Neural crest cell (in vitro differentiated cells): ENCODE measurements at places on chromosomes 4 and X. TPM values are rescaled to one million over a fixed set of nuclear protein-coding genes. Genes with fewer than 3 reads are reported as not detected.
A peak's percentile ranks its signal among the peaks of the same experiment; 100 is the strongest.

DNA sequence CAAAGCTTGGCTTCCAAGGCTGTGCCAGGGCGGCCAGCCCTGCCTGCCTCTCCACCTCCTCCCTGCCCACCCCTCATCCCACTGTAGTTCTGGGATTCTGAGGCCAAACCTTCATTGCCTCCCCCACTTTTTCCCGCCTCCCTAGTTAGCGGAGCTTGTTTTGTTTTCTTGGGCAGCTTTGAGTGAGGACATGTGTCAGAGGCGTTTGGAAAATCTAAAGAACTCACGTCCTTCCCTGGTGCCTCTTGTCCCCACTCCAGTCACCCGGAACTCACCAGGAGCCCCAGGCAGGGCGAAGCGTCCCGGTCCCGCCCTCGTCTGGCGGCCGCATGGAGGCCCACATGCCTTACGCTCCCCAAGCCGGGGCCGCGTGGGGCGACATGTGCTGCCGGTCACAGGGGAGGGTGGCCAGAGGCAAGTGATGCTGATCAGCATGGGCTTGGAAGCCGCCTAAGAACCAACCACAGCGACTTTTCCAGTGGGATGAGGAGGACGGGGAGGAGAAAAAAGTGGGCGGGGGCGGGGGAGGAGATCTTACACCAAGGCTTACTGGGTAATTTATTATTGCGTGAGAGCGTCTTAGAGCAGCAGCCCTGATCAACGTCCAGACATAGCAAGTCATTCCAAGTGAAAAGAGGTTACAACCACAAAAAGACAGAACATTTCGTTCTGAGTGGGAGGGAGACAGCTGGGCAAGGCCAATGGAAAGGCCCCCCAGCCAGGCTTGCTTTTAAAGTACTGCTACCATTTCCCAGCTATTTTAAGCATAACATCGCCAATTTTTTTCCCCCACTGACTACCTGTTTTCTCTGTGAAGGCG is 48.5 kb downstream of the PRPS1 start:
- no peak overlapping the region for H3K27ac ChIP-seq
- H3K4me1 ChIP-seq: peaks cover 4% of the 10 kb centered on the region
- H3K4me3 ChIP-seq: no peak overlapping the region
- DNase-seq: no peak

DNA sequence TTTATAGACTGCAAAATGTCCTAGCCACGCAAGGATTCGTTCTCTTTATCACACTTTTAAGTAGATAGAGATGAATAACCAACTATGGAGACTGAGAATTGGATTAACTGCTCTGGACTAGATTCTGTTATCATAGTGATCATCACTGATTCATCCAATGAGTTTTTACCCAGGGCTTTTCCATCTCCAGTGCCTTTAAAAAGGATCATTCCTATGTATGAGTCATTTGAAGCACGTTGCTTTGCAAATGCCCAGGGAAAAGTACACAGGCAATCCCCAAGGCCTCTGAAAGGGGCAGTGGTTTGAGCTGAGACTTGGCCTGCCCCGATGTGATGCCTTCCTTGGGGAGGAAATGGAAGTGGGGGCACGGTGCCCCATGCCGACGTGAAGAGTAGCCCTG is 122.7 kb upstream of the PSAPL1 start:
- H3K36me3 ChIP-seq: peaks cover 8% of the 10 kb centered on the region
- H3K27ac ChIP-seq: no peak overlapping the region
- no peak overlapping the region for H3K4me3 ChIP-seq
- peaks cover 7% of the 10 kb centered on the region for H3K27me3 ChIP-seq
- no peak for DNase-seq
- no peaks in the 10 kb centered on the region for H3K4me1 ChIP-seq

- peaks cover 2% of the 10 kb centered on the region for H3K27me3 ChIP-seq
- H3K27ac ChIP-seq: no peak overlapping the region
- no peak overlapping the region for H3K4me3 ChIP-seq
Measured at GRCh38 chr4:106647451-106647850, 278.9 kb upstream of the GIMD1 start.

GRCh38 chrX:132737743-132738142 is 220.7 kb downstream of the HS6ST2 start:
- no peak for DNase-seq
- no peaks in the 10 kb centered on the region for H3K36me3 ChIP-seq
- H3K27ac ChIP-seq: no peak overlapping the region
- H3K4me1 ChIP-seq: peaks cover 16% of the 10 kb centered on the region

The SPANXA2 gene
- not detected in 2 replicates for total RNA-seq

DNA sequence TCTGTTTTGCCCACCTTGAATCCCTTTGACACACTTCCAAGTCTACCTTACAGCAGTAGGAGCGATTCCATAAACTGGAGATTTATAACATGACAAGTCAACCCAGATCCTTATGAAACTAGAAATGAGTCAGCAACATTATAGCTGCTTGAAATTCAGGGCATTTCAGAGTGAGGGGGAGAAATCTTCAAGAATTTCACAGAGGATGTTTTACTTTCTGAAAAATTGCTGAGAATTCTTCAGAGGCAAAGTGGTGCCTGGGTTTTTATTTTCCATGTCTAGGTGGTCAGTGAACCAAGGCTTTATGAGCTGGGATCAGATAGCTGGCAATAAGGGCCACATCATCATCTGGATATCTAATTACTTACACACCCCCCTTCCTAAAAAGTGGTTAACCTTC is 119.8 kb downstream of the PPARGC1A start:
- DNase-seq: no peak
- H3K36me3 ChIP-seq: no peaks in the 10 kb centered on the region
- peaks cover under 1% of the 10 kb centered on the region for H3K4me1 ChIP-seq

The MID1 gene
- 47.1 and 48.1 TPM in 2 replicates for total RNA-seq

DNA sequence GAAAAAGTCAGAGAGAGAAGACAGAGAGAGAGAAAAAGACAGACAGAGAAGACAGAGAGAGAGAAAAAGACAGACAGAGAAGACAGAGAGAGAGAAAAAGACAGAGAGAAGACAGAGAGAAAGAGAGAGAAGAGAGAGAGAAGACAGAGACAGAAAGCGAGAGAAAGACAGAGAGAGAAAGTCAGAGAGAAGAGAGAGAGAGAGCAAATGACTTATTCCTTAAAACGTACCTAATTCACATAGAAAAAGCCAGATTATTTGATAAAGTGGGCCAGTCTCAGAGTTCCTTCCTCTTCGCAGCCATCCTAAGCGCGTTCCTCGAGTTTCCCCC is 7.4 kb upstream of the SHOX start:
- H3K4me1 ChIP-seq: peaks cover 12% of the 10 kb centered on the region
- peaks cover under 1% of the 10 kb centered on the region for H3K36me3 ChIP-seq
- no peak overlapping the region for H3K27ac ChIP-seq

GRCh38 chr4:7129871-7130620 is 62.2 kb upstream of the GRPEL1 start:
- peak overlapping the region; percentile 43 for H3K27ac ChIP-seq
- H3K4me3 ChIP-seq: no peak overlapping the region

GRCh38 chrX:41667631-41668030 is 21.1 kb upstream of the GPR34 start:
- no peak for DNase-seq
- H3K4me1 ChIP-seq: no peaks in the 10 kb centered on the region
- H3K4me3 ChIP-seq: no peak overlapping the region

The ODAPH gene
- not detected in 2 replicates for total RNA-seq

GRCh38 chrX:20059467-20060128 is 57.1 kb downstream of the MAP7D2 start:
- peaks cover 4% of the 10 kb centered on the region for H3K36me3 ChIP-seq
- no peaks in the 10 kb centered on the region for H3K27me3 ChIP-seq
- H3K4me1 ChIP-seq: no peaks in the 10 kb centered on the region
- H3K27ac ChIP-seq: no peak overlapping the region
- H3K4me3 ChIP-seq: no peak overlapping the region
- no peak for DNase-seq

GRCh38 chr4:145697332-145697731 is 17.4 kb downstream of the C4orf51 start:
- H3K36me3 ChIP-seq: peaks cover 6% of the 10 kb centered on the region
- H3K27me3 ChIP-seq: peaks cover 2% of the 10 kb centered on the region
- no peak for DNase-seq
- no peak overlapping the region for H3K27ac ChIP-seq
- no peak overlapping the region for H3K4me3 ChIP-seq

DNA sequence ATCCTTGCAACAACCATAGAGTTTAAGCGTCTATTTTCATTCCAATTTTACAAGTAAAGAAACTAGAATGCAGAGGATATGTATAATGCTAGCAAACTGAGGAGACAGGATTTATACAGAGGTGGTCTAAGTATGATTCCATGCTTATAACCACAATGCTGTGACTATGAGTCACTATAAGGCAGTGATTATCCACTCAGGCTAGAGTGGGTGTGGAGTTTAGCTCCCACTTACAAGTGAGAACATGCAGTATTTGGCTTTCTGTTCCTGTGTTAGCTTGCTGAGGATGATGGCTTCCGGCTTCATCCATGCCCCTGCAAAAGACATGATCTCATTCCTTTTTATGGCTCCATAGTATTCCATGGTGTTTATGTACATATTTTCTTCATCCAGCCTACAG is 41.6 kb upstream of the EDA2R start:
- H3K36me3 ChIP-seq: no peaks in the 10 kb centered on the region
- DNase-seq: no peak
- no peak overlapping the region for H3K4me3 ChIP-seq
- H3K27me3 ChIP-seq: peaks cover 3% of the 10 kb centered on the region

The OCIAD2 gene
- 29.7 and 33.4 TPM in 2 replicates for total RNA-seq

DNA sequence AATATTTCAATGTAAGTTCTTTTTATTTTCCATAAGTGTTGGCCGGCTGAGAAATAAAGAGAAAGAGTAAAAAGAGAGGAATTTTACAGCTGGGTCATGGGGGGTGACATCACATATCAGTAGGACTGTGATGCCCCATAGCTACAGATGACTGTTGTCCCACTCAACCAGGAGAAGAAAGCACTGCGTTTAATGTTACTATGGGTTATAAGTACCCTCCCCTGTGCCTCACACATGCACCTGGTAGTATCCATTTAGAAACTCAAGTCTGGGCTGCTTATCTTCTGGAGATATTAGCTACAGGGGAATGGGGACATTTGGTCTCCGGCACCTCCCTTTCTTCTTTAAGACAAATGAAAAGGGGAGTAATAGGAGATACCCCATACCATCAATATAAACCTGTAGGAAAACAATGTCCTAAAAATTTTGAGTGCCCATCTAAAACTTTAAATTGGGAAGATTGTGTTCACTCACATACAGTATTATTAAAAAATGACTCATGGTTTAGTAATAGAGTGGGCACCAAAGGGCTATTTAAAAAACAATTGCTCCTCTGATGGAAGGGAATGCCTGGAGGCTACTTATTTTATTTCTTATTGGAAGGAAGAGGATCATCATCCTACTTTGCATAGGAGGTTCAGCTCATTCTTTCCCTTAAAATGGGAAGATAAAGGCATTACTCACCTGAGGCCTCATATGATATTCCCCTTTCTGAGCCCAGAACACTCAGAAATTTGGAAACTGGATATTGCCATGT is 18.2 kb downstream of the UGT2B11 start:
- H3K27ac ChIP-seq: no peak overlapping the region
- no peak overlapping the region for H3K4me3 ChIP-seq
- no peaks in the 10 kb centered on the region for H3K27me3 ChIP-seq
- peaks cover 6% of the 10 kb centered on the region for H3K4me1 ChIP-seq
- H3K36me3 ChIP-seq: no peaks in the 10 kb centered on the region

GRCh38 chr4:54575919-54576318 is 81.8 kb upstream of the KIT start:
- DNase-seq: no peak
- peaks cover 2% of the 10 kb centered on the region for H3K27me3 ChIP-seq
- H3K36me3 ChIP-seq: no peaks in the 10 kb centered on the region
- peaks cover 9% of the 10 kb centered on the region for H3K4me1 ChIP-seq
- H3K4me3 ChIP-seq: no peak overlapping the region

The ZNF711 gene
- 23.1 and 24.0 TPM in 2 replicates for total RNA-seq

DNA sequence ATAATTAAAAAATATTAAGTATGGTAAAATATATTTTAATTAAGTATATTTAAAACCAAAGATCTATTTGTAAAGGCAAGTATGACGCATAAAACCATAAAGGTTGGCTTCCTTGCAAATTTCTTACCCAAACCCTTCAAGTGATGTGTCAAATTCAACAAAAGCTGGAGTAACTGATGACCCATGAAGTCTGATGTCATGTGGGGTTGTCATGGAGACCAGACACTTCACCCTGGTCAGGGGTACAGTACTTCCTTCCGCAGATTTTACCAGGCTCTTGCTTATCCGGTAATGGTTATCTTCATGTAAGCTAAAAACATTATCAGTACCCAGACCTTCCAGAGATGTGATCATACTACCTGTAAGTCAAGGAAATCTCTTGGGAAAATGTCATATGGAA is 170.1 kb downstream of the WDFY3 start:
- peaks cover 4% of the 10 kb centered on the region for H3K4me1 ChIP-seq
- no peak for DNase-seq
- H3K4me3 ChIP-seq: no peak overlapping the region
- no peak overlapping the region for H3K27ac ChIP-seq
- peaks cover 17% of the 10 kb centered on the region for H3K36me3 ChIP-seq

DNA sequence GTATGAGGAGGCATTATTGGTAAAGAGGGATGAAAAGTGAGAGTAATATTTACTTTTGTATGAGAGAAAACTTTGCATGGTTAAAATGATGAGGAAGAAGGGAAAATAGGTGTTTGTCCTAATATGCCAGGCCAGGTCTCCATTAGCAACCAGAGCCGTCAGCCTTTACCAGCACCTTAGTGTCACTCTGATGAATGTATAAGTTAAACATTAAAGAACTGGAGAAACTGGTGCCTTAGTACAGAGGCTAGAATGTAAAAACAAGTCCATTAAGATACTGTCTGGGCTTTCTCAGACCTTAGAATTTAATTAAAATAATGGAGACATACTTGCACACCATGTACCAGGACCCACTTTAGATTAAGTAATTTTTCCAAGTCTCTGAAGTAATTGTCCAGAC is 222.3 kb downstream of the FAM47A start:
- H3K4me3 ChIP-seq: no peak overlapping the region
- no peak overlapping the region for H3K27ac ChIP-seq
- H3K4me1 ChIP-seq: no peaks in the 10 kb centered on the region
- no peaks in the 10 kb centered on the region for H3K27me3 ChIP-seq

The TECRL gene
- total RNA-seq: not detected in 2 replicates

- H3K4me1 ChIP-seq: no peaks in the 10 kb centered on the region
- no peak overlapping the region for H3K4me3 ChIP-seq
- no peaks in the 10 kb centered on the region for H3K36me3 ChIP-seq
- H3K27ac ChIP-seq: no peak overlapping the region
- no peak for DNase-seq
Measured at GRCh38 chr4:36676139-36677050, 395.0 kb downstream of the DTHD1 start.

- peaks cover 30% of the 10 kb centered on the region for H3K27me3 ChIP-seq
- H3K27ac ChIP-seq: no peak overlapping the region
- H3K36me3 ChIP-seq: no peaks in the 10 kb centered on the region
- H3K4me1 ChIP-seq: no peaks in the 10 kb centered on the region
Measured at GRCh38 chrX:108064613-108065012, 19.7 kb downstream of the VSIG1 start.

The ABCG2 gene
- 5.1 and 5.3 TPM in 2 replicates for total RNA-seq

DNA sequence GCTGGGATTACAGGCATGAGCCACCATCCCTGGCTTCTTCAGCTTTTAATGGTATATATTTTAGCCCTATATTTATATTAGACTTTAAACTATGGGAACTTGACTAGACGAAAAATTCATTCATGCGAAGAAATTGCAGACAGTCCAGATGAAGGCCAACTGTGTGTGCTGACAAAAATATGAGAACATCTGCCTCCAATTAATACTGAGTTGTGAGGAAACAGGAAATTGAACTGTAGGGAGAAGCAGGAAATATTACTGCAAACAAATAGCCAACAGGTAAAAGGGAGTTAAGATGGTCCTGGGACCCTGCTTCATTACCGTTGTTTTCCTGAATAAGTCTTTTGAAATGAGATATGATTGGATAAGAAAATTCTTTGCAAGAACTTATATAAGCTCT is 26.3 kb downstream of the MGARP start:
- no peaks in the 10 kb centered on the region for H3K4me1 ChIP-seq
- no peak overlapping the region for H3K4me3 ChIP-seq
- H3K27ac ChIP-seq: no peak overlapping the region
- DNase-seq: no peak

The ING2 gene
- total RNA-seq: 16.9 and 18.1 TPM in 2 replicates

The PRDM5 gene
- 18.1 and 21.9 TPM in 2 replicates for total RNA-seq

The ZFP92 gene
- total RNA-seq: 0.23 and 0.39 TPM in 2 replicates
